Activated T-helper 2 cell treated with anti-CD3 and anti-CD28 coated beads, Interferon-gamma antibody, Interleukin-2, Interleukin-4, amounts not matched to agents 10 μg/mL and 5 μg/mL and 100 μg/mL, durations not matched to agents 14 hours and 24 hours and 36 hours (primary cell): ENCODE measurements at places on chromosomes 7 and 10. TPM values are rescaled to one million over a fixed set of nuclear protein-coding genes. Genes with fewer than 3 reads are reported as not detected.

- no peak for DNase-seq
Measured at GRCh38 chr10:70866424-70866823, 21.9 kb downstream of the PCBD1 start.

DNA sequence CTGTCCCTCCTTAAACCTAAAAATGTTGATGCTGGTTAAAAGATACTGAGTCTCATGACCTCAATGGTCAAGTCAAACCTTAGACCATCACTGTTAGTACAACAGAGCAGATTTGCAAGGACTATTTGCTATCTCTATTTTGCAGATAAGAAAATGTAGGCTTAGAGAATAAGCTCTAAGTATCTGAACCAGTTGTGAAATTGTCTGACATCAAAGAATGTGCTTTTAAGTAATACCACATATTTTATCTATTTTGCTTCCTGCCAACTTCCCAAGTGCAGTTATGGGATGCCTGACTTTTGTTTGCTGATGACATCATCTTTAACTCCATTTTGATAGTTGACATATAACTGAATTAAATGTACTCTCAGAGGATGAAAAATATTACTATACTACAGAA is 83.6 kb upstream of the TMEM106B start:
- DNase-seq, result no peak

DNA sequence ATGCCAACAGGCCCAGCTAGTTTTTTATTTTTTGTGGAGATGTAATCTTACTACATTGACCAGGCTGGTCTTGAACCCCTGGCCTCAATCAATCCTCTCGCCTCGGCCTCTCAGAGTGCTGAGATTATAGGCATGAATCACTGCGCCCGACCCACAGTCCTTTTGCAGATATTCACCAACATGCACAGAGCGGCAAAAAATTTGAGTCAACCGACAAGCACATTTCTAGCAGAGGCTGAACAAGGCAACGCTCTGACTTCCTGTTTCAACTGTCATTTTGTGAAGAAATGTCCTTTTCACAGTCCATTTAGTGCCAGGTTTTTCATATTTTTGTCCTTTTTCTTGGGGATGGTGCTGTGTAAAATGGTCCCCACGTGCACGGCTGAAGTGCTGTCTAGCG is 71.1 kb upstream of the KAT6B start:
- no peak for DNase-seq

GRCh38 chr7:92747041-92747835 is 89.1 kb downstream of the CDK6 start:
- DNase-seq, result no peak

DNA sequence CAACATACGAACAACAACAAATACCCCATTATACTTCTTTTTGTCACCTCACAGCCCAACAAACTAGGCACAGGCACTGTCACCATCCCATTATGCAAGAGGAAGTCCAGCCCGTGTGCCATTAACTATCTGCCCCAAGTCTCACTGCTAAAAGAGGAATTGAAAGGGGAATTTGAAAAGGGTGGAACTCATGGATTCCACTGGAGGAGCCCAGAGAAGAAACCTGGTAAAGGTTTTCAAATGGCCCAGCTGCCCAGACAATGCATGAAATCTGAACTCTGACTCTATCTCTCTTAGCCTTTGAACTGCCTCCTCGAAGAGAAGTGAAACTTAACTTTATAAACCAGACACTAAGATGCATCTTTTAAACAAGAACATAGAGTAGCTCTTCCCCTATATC is 130.0 kb downstream of the PLXNA4 start:
- DNase-seq, result no peak

DNA sequence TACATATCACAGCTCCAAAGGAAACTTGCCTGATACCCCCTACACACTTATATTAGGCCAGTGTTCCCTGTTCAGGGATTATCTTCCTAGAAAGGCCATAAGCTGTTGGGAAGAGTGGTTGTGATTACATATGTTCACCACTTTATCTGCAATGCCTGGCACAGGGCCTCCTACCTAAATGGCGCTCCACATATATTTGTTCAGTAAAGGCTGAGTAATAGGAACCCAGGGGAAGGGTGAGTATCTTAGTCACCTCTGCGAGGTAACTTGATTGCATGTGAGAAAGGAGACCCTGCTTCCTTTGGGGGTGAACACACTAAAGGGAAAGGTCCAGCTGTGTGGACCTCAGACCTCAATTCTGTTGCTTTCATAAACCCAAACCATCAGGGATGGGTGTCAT is 896.0 kb downstream of the LRMDA start:
- DNase-seq, result no peak

GRCh38 chr10:63205421-63205820 is 72.3 kb downstream of the NRBF2 start:
- DNase-seq, result no peak

DNA sequence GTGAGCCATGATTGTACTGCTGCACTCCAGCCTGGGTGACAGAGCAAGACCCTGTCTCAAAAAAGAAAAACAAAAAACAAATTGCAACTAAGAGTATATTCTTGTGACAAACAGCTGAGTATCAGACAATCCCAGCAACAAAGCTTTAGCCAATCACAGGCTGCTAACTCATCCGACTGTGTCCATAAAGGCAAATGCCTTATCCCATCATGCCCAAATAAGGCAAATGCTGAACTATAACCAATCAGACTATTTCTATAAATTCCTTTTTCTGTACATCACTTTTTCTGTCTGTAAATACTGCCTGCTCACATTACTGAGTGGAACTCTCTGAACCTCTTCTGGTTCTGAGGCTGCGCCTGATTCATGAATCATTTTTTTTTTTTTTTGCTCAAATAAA is 37.5 kb upstream of the TAC1 start:
- no peak for DNase-seq

DNA sequence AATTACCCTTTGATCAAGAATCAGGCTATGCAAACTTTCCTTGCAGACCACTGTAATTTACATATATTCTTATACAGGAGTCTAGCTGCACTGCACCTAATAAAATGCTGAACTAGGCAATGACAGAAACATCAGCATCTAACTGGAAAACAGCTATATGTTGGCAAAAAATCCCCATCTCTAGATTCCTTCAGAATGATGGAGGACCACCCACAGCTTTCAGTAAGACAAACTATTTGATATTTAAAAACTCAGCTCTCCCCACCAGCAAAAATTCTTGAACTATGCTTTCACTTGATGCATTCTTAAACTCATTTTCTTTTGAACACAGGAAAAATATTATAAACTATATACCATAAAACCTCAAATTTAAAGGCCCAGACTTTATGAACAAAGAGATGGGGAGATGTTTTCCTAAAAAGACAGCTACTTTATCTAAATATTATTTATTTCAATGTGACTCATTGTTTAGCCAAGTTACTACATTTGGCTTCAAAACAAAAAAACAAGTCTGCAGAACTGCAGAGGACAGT is 77.4 kb downstream of the SEMA3C start:
- DNase-seq, result no peak

The CTBP2 gene
- total RNA-seq, result 0.41 and 0.48 TPM in 2 replicates

The ANKRD1 gene
- not detected in 2 replicates for total RNA-seq

The STRIP2 gene
- total RNA-seq, result 73.4 and 73.5 TPM in 2 replicates

The PHYHIPL gene
- total RNA-seq, result not detected in 2 replicates

The BICC1 gene
- total RNA-seq, result 0.11 and 0.21 TPM in 2 replicates
